ENCODE measurements at places on chromosomes 6 and 20.
A peak's percentile ranks its signal among the peaks of the same experiment; 100 is the strongest.

DNA sequence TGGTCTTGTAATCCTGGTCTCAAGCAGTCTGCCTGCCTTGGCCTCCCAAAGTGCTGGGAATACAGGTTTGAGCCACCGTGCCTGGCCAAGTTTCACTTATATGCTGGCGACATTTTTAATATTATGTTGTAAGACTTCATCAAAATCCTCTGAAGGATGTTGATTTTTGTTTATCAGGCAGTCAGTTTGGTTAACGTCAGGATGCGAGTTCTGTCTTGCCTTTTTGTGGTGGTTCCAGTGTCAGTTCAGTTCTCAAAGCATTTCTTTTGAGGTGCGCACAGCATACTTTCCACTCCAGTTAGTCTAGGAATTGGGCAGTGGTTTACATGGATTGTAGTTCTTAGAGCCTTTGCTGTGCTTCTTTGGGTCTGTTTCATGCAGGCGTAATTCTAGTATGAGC, 24.9 kb downstream of the SCAF8 start:
- no peak for DNase-seq

DNA sequence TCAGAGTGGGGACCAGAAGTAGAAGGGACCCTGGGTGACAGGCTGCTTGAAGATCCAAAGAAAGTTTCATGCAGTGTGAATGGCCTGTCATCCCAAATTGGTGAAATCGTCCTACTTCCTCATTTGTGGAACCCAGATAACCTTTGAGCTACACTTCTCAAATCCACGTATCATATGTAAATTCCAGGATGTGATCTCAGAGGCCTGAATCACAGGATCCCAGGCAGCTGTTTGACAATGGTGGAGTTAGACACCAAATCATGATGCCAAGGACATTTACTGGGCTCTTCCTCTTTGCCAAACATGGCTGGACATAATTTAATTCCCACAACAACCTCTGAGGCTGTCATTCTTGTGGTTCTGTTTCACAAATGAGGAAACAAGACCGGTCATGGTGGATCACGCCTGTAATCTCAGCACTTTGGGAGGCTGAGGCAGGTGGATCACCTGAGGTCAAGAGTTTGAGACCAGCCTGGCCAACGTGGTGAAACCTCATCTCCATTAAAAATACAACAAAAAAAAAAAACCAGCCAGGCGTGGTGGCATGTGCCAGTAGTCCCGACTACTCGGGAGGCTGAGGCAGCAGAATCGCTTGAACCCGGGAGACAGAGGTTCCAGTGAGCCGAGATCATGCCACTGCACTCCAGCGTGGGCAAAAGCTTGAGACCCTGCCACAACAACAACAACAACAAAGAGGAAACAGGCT, 39.9 kb upstream of the TTPAL start:
- DNase-seq: no peak

DNA sequence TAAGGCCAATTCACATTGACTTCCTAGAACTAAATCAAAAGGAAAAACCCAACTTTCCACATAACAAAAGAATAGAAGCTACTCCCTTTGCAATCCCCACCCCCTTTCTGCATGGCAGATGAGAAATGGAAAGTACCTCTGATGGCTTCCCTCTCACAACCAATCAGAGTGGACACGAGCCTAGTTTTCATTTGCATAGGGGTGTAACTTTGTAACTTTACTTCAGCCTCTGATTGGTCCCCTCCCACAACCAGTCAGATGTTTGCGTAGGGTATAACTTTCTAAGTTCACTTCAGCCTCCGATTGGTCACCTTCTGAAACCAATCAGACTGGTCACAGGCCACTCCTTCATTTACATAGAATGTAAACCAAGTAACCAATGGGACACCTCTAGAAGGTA, 328.5 kb downstream of the CDH26 start:
- DNase-seq: no peak

GRCh38 chr6:73832313-73832712, 136.3 kb downstream of the CD109 start:
- DNase-seq: no peak

DNA sequence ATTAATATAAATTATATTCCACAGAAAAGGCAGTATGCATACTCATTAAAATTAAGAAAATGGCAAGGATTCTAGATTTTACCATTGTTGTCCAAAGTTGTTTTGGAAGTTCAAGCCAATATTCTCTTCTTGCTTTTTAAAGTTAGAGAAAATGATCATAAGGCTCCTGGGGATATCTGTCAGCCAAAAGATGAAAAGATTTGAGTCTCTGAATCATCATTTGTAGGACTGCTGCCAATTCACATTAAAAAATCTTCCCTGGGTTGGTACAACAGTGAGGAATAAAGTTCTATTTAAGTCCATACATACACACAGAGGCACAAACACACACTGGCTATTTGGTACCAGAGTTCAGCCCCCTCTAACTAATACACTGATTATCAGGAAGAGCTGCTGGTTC, 620.1 kb downstream of the COL12A1 start:
- no peak for DNase-seq

GRCh38 chr6:169167581-169168301, 85.9 kb downstream of the THBS2 start:
- no peak for DNase-seq

DNA sequence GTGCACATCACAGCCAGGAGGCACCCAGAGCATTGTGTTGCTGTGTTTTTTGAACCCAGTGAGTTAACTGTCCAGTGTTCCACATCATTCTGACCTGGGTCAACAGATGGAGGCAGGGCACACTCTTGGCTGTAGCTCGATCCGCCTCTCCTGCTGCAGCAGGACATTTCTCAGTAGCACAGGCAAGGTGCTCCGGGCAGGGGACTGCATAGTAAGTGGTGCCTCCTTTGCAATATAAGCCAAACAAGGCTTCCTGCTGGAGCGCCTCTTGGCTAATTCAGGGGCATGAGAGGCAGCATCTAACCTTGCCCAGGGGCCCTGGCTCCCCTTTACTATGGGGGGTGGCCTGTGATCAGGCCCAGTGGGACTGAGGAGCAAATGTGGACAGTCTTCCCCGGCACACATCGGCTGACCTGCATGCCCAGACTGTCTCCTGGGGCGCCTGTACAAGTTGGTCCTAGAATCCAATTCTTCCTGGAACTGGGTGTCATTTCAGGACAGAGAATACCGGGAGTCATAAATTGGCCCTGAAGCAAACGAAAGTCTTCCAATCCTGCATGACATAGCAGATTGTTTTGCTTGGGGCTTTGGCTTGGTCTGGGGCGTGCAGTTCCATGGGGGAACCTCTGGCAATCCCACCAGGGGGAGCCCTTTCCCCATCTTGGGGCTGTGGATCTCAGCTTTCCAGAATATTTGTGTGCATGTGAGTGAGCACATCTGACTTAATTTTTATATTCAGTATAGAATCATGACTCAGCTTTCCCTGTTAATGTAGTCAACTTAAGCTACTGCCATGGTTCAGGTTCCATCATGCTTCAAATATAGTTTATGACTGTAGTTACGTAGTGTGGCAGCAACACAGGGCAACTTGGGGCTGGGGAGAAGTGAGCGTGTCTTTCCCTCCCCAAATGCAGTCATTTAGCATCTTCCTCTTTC, 56.0 kb upstream of the DDR1 start:
- DNase-seq: peak; percentile 87

DNA sequence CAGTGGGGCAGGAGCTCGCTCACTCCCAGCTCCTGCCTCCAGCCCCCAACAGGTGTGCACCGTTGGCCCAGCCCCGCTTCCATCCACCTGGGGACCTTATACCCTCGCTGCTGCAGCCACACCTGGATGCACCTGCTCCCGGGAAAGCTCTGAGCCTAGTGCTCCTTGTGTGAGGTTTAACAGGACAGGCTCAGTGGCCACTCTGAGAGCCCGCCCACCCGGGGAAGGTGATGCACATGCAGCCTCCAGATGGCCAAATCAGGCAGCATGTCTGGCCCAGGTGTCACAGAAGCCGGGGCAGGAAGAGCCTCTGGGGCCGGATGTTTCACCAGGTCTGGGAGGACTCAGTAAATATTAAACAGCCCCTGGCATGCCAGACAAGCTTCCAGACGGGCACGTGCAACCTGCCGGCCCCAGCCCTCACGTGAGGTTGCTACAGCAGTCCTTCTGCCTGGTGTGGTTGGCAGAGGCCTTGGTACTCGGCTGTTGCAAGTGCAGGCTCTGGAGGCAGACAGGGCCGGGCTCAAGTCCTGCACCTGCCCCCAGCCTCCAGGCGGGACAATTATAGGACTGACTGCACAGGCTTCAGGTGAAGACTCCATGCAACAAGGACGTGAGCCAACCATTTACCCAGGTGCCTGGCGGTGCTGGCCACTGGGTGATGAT, 66.9 kb downstream of the RIPOR3 start:
- DNase-seq: no peak

DNA sequence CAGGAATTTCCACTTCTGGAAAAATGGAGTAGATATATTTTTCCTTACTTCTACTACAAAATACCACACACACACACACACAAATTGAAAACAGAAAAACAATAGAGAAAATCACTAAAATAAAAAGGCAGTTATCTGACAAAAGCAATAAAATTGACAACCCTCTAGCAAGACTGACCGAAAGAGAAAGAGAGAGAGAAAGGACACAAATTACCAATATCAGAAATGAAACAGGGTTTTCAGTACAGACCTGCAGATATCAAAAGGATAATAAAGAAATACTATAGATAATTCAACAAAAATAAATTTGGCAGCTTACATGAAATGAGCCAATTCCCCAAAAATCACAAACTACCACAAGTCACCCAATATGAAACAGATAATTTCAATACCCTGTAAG, 104.7 kb downstream of the OPRM1 start:
- DNase-seq: no peak

- no peak for DNase-seq
Observed at GRCh38 chr6:124478906-124479305, 483.3 kb upstream of the RNF217 start.

- DNase-seq: no peak
Observed at GRCh38 chr6:165649166-165650137, 13.6 kb downstream of the PDE10A start.

DNA sequence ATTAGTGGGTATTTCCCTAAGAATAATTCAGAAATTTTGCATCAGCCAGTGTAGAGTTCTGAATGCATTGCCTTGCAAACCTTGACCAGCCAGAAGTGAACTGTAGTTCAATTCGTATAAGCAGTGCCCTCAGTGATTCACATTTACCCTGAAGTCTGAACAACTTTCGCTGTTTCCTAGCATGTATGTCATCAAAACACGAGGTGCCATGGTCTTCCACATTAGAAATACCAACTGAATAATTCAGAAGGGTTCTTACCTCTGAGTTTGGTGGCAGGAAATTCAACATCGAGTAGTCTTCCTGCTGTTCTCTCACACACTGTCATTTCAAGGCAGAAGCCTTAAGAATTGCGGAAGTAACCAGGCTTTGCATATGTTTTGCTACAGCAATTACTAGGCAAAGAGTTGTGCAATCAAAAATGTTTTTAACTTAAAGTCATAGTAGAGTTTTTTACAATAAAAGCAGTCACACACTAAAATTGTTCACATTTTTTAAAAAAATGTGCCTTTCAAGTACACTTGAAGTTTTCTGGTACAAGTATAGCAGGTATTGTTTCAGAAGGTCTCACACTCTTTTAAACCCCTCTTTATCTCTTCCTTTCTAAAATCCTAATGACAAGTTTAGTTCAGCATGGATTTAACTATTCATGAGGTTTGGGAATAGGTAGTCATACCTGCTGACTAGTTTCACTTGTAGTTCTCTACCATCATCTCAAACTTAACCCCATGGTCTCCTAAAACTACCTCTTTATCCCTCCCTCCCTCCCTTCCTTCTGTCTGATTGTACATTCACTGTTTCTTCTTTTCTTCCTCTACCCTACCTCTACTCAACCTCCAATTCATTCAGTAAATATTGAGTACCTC, 118.3 kb downstream of the STXBP5 start:
- DNase-seq: no peak

DNA sequence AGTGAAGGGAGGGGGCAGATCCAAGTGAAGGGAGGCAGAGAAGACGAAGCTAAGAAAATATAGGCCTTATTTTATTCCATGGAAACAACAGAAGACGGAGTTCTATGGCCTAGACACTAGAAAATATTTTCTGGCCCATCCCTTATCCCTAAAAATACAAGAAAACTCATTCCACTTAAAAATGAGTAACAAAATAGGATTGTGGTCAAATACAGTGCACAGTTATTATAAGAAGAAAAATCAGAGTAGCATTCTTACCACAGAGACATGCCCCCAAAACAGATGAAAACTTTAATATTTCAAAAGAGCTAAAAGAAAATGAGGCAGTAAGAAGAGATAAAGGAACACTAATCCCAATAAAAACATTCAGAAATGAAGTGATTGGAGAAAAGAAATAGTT, 202.9 kb downstream of the GMPR start:
- no peak for DNase-seq

- DNase-seq: no peak
Observed at GRCh38 chr6:114430534-114431124, 87.8 kb upstream of the HS3ST5 start.

- DNase-seq: no peak
Observed at GRCh38 chr20:16955462-16955861, 207.3 kb downstream of the OTOR start.

- no peak for DNase-seq
Observed at GRCh38 chr20:18702736-18703135, 110.8 kb upstream of the SCP2D1 start.

GRCh38 chr6:136609873-136610706, 59.9 kb upstream of the MAP7 start:
- DNase-seq: no peak

DNA sequence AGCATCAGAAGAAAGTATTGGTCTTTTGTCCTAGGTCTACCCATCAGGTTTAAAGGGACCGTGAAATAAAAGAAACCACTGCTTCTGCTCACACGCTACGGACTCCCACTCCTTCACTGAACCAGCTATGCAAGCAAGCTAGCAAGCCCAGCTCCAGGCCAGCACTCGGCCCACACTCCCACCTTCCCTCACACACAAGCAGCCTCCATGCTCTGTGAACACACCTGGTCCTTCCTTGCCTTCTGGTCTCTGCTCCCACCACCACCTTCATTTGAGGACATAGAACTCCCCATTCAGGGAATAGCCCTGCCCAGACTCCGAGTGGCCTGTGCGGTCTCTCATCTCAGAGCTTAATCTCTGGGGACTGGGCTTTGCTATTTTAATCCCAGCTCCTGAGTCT, 436.4 kb upstream of the CDH4 start:
- DNase-seq: no peak

GRCh38 chr6:41687501-41688175, 47.8 kb downstream of the TFEB start:
- DNase-seq: no peak

- DNase-seq: no peak
Observed at GRCh38 chr6:144418959-144419545, 133.9 kb downstream of the UTRN start.

GRCh38 chr20:1724901-1725300, 67.3 kb upstream of the SIRPG start:
- no peak for DNase-seq

GRCh38 chr6:15905488-15906419, 223.1 kb upstream of the MYLIP start:
- DNase-seq: no peak

DNA sequence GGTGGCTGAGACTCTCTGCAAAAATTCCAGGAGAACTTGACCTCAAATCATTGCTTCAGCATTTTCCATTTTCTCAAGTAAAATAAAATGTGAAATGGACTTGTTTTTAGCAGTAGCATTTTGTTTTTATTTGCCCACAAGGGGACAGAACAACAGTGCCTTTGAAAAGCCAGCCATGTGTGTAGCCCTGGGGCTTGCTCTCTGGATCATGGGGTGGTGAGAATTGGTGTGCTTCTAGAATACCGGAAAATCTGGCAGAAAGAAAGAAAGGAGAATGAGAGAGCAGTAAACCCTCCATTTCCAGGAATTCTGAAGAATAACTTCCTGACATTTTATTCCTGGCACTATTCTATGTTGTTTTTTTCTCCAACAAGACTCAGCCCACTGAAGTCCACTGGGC, 254.7 kb upstream of the MOCS1 start:
- no peak for DNase-seq
